ENCODE measurements at places on chromosomes 16 and 17.

GRCh38 chr17:44707755-44708400 is 587 bp upstream of the DBF4B start:
- DNase-seq: no peak

- DNase-seq: no peak
Observed at GRCh38 chr17:4950075-4950745, 709 bp upstream of the ENO3 start.

DNA sequence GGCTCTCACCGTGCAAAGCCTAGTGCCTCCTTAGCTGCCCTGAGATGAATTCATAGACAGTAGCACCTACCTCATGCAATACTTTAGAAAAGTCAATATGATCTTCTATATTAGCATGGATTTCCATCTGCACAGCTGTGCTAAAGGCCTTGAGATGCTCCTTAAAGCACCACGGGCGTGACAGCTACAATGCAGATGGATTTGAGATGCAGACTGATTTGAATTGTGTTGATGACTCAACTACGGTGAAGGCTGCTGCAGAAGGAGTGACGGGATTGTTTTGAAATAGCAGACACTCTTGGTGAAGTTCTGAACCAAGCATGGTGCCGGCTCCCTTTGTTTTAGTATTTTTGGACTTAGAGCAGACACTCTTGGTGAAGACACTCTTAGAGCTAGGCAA is 88.2 kb downstream of the SPECC1 start:
- DNase-seq: no peak

DNA sequence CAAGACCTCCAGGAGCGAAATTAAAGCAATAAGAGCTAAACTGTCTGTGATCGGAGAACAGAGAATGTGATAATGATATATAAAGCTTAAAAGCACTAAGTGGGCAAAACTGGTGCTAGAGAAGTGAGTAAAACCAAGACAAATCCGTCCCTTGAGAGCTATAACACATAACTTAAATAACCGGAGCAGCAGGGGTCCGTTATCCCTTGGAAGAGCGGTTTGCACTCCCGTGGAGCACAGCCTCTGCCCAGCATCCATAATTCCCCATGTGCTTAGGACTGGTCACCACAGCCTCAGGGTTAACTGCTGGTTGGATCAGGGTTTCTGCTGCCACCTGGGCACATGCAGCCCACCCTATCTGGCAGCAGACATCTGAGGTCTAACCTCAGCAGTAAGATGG is 489.0 kb downstream of the NPIPA7 start:
- no peak for DNase-seq

DNA sequence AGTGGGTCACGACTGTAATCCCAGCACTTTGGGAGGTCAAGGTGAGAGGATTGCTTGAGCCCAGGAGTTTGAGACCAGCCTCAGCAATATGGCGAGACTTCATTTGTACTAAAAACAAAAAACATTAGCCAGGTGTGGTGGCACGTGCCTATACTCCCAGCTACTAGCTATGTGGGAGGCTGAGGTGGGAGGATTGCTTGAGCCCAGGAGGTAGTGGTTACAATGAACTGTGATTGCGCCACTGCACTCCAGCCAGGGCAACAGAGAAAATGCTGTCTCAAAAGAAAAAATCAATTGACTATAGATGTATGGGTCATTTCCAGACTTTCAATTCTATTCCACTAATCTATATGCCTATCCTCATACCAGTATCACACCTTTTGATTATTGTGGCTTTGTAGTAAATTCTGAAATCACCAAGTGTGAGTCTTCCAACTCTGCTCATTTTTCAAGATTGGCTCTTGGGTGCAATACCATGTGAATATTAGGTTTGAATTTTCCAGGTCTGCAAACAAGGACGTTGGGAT is 27.2 kb upstream of the CEP20 start:
- no peak for DNase-seq

- DNase-seq: no peak
Observed at GRCh38 chr16:2039274-2040031, 8.2 kb downstream of the NTHL1 start.

- DNase-seq: no peak
Observed at GRCh38 chr16:58678716-58679115, 5.9 kb downstream of the SLC38A7 start.

GRCh38 chr17:53227514-53227913 is 595.2 kb upstream of the KIF2B start:
- no peak for DNase-seq

DNA sequence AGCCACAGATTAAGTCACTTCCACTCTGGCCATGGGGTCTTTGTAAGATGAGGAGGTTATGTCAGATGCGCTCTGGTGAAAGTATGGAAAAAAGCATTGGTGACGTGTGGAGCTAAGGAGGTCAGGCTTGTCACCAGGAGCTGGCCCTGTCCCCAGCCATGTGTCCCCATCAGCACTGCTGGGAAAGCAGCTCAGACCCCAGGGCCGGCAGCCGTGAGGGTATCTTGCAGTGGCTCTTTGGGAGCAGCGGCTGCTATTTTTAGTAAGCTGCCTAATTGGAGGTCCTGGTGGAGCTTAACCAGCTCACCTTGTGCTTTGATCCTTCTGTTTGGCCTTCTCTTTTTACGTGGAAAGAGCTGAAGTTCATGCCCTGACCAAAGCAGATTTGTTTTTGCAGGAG is 60.9 kb downstream of the MPRIP start:
- no peak for DNase-seq

- DNase-seq: peak; percentile 40
Observed at GRCh38 chr16:21167360-21167759, 8.9 kb downstream of the LDAF1 start.

DNA sequence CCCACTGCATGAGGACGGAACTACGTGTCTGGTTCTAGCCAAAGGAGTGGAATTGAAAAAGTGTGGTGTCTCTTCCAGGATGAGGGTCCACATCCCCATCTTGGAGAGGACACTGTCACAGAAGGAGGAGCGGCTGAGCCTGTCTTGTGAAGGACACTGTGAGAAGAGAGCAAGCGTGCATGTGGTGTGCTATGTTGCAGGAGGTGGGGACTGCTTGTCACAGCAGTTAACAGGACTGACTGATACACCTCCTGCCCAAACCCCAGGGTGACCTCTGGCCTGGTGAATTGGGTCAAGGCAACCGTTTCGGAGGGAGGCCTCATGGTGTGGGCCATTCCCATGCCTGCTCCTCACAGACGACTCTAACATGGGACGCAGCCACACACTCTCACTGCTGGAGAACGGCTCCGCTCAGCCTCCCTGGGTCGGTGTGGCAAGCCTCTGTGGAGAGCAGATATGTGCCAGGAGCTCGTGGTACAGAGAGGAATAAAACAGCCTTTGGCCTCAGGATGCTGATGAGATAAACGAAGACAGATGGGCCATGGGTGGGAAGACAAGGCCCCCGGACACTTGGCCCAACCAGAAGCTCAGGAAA is 56.4 kb upstream of the RBFOX3 start:
- DNase-seq: no peak

DNA sequence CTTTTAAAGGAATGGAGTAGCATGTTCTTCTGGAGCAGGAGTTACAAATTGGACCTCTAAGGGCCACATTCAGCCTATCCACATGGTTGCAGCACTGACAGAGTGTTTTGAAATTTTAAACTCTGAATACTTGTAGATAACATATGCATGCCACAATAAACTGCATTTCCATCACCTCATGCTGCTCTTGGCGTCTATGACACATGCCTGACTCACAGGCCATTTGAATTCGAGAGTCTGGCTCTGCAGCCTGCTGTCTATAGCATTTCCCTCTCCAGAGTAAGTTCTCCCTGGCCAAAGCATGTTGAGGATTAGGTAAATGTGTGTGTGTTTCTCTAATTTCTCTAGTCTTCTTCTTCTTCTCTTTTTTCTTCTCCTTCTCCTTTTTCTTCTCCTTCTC is 28.7 kb upstream of the MYOCD start:
- DNase-seq: peak; percentile 77

GRCh38 chr16:54425068-54425467 is 138.5 kb upstream of the IRX3 start:
- DNase-seq: no peak

- DNase-seq: no peak
Observed at GRCh38 chr16:4410335-4411075, 5.9 kb downstream of the CORO7 start.

- no peak for DNase-seq
Observed at GRCh38 chr17:39801055-39801454, 63.1 kb downstream of the IKZF3 start.

- DNase-seq: no peak
Observed at GRCh38 chr17:65345261-65346005, 208.3 kb downstream of the RGS9 start.

GRCh38 chr16:2526135-2526534 is 5.1 kb downstream of the CEMP1 start:
- DNase-seq: no peak

- DNase-seq: peak; percentile 72
Observed at GRCh38 chr16:69513180-69513966, 52.4 kb upstream of the NFAT5 start.

GRCh38 chr16:10314811-10315210 is 71.0 kb upstream of the ATF7IP2 start:
- DNase-seq: no peak

DNA sequence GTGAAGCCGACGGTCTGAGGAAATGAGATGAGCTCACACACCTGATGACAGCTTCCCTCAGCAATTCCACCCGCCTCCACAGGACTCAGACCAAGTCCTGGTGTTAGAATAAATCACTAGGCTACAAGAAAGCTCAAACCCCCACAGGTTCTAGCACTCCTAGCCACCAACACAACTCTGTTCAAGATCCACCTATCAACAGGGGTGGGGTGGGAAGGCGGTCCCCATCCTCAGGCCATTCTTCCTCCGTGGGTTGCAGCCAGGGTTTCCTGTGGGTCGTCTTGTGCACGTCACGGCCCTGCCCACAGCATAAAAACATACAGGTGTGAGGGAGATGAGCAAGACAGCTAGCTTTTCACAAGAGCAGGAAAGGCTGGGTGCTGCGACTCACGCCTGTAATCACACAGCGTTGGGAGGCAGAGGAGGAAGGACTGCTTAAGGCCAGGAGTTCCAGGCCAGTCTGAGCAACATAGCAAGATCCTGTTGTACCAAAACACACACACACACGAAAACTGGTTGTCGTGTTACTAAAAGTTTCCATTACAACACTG is 81.1 kb downstream of the ANKRD11 start:
- DNase-seq: peak; percentile 44

DNA sequence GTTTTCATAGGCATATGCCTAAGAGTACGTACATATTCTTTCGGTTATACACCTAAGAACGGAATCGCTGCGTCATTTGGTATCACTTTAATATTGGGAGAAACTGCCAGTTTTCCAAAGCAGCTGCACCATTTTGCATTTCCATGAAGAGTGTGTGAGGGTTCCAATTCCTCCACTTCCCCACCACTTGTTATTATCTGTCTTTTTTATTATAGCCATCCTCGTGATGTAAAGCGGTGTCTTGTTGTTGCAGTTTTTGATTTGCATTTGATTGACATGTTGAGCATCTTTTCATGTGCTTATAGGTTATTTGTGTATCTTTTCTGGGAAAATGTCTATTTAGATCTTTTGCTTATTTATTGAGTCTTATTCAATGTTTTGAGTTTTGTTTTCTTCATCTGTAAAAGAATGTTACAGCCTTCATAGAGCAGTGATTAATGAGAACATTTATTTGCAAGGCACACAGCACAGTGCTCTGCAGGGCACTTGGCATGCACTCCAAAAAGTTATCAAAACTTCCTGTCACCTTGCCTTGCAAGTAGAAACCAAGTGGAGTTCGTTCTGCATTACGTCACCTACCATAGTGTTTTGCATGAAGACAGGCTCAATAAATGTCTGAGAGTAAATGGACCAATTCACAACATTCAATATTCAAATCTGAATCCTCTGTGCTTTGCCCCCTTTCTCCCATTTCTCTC is 26.6 kb upstream of the ST6GALNAC1 start:
- DNase-seq: no peak

GRCh38 chr17:16255481-16255921 is 38.5 kb downstream of the PIGL start:
- DNase-seq: no peak

GRCh38 chr17:80625627-80626026 is 81.0 kb downstream of the RPTOR start:
- no peak for DNase-seq

GRCh38 chr16:48617711-48618148 is 7.8 kb upstream of the N4BP1 start:
- DNase-seq: no peak

GRCh38 chr16:47377154-47377553 is 83.7 kb downstream of the ITFG1 start:
- DNase-seq: no peak

GRCh38 chr16:77359065-77359502 is 75.8 kb downstream of the ADAMTS18 start:
- peak; percentile 77 for DNase-seq

GRCh38 chr17:48578616-48579470 is 693 bp upstream of the HOXB4 start:
- DNase-seq: no peak

- no peak for DNase-seq
Observed at GRCh38 chr16:85522842-85523601, 90.1 kb upstream of the GSE1 start.

DNA sequence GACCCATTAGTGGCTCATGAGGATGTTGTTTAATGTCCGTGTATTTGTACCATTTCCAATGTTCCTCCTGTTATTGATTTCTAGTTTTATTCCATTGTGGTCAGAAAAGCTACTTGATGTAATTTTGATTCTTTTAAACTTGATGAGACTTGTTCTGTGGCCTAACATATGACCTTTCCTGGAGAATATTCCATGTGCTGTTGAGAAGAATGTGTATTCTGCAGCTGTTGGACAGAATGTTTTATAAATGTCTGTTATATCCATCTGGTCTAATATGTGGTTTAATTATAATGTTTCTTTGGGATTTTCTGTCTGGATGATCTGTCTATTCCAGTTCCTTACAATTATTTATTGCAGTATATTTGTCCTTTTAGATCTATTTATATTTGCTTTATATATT is 2.9 kb upstream of the ABCA10 start:
- DNase-seq: no peak

- no peak for DNase-seq
Observed at GRCh38 chr17:67970783-67971182, 25.5 kb downstream of the C17orf58 start.

GRCh38 chr17:78351449-78352006 is 8.3 kb downstream of the SOCS3 start:
- peak; percentile 93 for DNase-seq

DNA sequence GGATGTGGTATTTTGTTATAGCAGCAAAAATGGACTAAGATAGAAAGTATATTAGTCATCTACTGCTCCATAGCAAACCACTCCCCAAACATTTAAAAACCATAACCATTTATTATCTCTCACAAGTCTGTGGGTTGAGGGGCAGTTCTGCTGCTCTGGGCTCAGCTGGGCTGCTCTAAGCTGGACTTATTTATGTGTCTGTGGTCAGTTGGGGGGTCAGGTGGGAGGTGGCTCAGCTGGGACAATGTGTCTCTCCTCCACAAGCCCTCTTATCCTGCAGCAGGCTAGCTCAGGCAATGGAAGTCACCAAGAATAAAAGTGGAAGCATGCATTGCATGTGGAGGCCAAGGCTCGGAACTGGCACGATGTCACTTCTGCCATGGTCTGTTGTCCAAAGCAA is 226.1 kb upstream of the N4BP1 start:
- no peak for DNase-seq

- DNase-seq: no peak
Observed at GRCh38 chr17:82108038-82108437, 10.0 kb upstream of the FASN start.

- no peak for DNase-seq
Observed at GRCh38 chr16:66512272-66513110, 37.4 kb downstream of the TK2 start.

Measured in epithelial cell of prostate (primary cell).